ENCODE measurements at places on chromosomes 13 and 19.

- DNase-seq, result no peak
Measured at GRCh38 chr13:99870541-99870940, 101.0 kb downstream of the ZIC5 start.

DNA sequence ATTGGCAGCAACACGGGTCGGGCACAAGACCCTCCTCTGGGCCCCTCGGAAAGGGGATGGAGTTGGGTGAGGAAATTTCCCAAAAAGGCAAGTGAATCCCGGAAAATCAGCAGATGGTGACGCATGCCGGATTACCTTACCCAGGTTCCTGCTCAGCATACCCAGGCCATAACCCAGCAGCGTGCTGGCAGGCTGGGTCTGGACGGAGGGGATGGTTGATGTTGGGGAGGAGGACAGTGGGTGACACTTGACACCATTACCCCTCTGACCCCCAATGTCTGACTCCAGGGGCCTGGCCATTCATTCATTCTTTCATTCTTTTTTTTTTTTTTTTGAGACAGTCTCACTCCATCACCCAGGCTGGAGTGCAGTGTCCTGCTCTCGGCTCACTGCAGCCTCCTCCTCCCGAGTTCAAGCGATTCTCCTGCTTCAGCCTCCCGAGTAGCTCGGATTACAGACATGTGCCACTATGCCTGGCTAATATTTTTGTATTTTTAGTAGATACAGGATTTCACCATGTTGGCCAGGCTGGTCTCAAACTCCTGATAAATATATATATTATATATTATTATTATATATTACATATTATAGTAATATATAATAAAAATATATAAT is 799 bp downstream of the PVR start:
- no peak for DNase-seq

- no peak for DNase-seq
Measured at GRCh38 chr13:72412481-72412880, 314.9 kb downstream of the MZT1 start.

DNA sequence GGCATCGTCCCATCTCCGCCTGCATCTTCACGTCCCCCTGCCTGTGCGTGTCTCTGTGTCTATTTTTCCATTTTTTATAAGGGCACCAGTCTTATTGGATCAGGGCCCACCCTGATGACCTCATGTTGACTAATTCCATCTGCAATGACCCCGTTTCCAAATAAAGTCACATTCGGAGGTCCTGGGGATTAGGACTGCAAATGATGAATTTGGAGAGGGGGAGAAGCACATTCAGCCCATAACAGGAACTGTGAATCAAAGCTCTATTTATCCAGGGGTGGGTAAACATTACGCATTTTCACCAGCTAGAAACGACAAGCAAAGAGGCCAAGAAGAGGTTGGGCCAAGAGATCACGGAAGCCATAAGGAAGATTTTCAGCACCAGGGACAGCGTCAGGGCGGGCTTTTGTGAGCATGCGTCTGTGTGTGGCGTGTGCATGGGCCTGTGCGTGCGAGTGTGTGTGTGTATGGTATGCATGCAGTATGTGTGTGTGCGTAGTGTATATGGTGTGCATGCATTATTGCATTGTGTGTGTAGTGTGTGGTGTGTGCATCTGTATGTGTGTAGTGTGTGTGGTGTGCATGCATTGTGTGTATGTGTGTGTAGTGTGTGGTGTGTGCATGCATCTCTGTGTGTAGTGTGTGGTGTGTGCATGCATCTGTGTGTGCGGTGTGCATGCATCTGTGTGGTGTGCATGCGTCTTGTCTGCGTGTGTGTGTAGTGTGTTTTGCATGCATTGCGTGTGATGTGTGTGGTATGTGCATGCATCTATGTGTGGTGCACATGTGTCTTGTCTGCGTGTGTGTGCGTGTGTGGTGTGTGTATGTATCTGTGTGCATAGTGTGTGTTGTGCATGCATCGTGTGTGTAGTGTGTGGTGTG is 19.6 kb downstream of the CELF5 start:
- DNase-seq, result peak; percentile 75

GRCh38 chr13:50843257-50844083 is at the start of gene DLEU7:
DLEU7 (minus strand) TSS chr13:50843692; CDS start chr13:50843646, 46 bp downstream.
- DNase-seq, result no peak

DNA sequence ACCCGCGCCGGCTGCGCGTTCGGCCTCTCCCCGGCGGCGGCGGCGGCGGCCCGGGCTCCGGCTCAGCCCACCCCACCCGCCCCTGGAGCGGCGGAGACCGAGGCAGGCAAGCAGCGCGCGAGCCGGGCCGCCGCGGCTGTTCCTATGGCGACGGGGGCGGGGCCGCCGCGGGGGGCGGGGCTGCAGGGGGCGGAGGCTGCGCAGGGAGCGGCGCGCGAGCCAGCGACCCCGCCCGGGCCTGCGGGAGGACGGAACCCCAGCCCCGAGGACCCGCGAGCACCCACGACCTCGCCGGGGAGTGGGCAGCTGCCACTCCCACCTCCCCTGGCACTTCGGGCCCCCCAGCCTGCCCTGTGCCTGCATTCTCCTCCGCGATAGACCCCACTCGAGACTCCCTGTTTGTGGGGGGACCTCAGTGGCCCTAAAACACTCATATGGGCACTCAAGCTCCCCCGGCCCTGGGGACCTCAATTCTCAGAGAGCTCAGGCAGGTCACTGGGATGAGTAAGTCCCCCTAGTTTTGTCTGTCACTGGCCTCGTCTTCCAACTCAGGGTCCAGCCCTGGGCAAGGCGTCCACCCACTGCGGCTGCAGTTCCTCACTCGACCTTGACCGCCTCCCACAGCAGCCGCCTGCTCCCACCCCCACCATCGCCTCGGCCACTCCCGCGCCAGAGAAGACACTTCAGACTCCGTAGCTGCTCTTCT is at the start of gene CTXN1:
CTXN1 (minus strand) TSS at position 115 of the 706 bp plus-strand sequence. CDS start 597 bp downstream, outside the sequence.
- peak; percentile 89 for DNase-seq

DNA sequence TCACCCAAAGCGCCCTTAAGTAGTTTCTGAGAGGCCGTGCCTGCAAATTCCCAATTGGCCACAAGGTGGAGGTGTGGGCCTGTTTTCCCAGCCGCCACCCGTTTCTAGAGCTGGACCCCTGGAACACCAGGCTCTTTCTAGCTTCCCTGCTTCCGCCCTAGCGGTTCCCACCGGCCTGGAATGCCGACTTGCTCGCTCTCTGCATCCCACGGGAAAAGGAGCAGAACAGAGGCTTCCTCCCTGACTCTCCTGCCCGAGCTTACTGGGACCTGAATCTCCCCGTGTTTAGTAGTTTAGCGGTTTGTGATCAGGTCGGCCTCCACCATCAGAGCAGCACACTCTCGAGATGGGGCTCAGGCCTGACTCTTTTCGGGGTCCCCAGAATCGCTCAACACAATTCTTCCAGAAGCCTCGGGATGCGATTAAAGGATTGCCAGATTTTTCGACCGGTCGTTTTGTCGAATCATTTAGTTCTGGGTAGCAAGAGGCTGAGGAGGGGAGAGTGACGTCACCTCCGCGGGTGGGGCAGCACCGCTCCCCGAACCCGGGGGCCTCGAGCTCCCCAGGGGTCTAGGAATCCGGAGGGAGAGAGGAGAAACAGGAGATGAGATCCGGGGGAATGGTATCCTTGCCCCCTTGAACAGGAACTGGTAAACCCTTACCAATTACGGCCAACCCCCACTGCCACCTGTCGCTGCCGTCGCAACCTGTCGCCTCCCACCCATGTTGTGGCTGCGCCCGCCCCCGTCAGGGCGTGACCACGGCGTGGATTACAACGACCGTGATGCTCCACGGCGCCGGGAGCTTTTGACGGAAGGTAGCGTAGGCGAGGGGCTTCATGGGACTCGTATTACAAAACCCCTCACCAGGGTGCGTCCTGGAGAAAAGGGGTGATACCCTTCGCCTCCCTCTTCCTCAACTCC is 8.0 kb downstream of the NAPSA start:
- DNase-seq, result peak; percentile 67

GRCh38 chr19:35068941-35069634 is 27.6 kb downstream of the HPN start:
- DNase-seq, result no peak

GRCh38 chr19:5711025-5711424 is 8.9 kb downstream of the LONP1 start:
- no peak for DNase-seq

DNA sequence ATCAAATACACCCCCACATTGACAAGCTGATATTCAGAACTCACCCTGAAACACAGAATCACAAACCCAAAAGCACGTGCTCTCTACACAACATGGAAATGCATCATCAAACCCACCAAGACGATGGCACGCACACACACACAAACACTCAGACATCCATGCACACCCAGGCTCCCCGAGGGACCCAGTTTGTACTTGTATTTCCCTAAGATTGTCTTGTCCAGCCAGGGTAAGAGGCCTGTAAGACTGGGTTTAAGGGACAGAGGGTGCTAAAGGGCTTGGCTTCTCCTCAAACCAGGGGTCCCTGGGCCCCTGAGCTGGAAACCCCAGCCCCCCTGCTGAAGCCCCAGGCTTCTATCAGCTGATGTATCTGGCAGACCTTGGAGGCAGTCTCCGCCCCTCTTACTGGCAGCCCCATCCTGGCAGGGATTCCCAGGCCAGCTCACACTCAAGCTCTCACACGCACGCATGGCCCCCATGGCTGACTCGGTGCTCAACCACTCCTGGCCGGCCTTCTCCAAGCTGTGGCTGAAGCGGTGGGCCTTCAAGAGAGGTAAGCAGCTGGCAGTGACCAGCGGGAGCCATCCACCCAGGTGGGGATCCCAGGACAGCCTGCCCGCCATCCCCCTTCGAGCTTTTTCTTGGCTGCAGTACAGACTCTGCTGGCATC is 6.5 kb downstream of the ARHGEF18 start:
- no peak for DNase-seq

DNA sequence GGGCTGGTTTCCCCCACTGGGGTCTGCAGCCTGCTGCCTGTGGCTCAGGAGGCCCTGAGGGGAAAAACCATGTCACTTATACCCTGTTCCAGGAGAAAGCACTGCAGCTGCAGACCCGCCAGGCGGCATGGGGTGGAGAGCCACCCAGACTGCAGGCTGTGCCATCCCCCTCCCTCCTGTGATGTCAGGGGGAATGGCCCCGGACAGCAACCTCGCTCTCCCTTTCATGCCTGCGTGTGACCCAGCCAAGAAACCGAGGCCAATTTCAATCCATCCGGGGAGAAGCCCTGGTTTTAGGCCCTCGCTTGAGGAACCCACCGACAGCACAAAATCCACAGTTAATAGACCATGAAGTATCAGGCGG is 37.2 kb upstream of the MATK start:
- DNase-seq, result no peak

DNA sequence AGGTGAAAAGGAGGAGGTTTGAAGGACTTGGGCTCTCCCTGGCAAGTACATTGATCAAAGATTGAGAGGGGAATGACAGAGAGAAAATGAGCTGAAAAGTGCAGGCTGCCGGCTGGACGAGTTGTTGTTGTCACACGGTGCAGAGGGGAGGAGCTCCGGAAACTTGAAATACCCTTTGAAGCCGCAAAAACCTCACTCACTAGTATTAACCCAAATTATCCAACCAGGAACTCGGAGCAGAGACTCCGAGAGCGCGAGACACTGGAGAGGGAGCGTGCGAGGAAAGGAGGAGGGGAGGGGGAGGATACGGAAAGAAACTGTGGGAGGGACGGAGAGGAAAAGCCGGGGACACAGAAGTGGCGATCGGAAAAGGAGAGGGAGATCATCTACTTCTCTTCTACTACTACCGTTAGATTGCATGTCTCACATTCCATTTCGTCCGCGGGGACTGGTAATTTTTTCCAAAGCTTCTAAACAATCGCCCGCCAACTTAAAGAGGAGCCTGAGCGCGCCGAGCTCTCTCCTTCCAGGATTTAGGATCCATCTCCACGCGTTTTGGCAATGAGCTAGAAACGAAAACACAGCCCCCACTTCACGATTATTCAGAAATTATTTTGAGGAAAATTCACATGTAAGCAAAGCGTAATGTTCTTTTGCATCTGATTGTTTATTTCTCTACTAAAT is at the start of gene DACH1:
DACH1 (minus strand) TSS at position 74 of the 684 bp plus-strand sequence.
- peak; percentile 66 for DNase-seq

DNA sequence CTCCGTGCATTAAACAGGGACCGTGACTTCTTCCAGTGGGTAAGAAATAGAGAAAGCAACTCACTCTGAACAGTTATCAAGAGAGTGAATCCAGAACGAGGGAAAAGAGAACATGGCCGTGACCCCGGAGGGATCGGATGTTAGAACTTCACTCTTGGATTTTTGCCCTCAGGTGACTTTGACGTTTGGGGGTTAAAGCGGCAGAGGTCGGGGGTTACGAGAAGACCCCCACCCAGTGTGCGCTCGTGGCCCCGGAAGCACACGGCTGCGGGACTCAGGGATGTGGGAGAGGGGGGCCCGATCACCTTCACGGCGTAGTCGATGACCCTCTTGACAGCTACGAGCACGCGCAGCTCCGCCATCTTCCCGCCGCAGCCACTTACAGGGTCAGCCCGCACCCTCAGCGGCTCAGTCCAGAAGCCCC is at the start of gene ETFB:
ETFB (minus strand) TSS at position 424 of the 424 bp plus-strand sequence; CDS start at position 362, 62 bp downstream.
- no peak for DNase-seq

DNA sequence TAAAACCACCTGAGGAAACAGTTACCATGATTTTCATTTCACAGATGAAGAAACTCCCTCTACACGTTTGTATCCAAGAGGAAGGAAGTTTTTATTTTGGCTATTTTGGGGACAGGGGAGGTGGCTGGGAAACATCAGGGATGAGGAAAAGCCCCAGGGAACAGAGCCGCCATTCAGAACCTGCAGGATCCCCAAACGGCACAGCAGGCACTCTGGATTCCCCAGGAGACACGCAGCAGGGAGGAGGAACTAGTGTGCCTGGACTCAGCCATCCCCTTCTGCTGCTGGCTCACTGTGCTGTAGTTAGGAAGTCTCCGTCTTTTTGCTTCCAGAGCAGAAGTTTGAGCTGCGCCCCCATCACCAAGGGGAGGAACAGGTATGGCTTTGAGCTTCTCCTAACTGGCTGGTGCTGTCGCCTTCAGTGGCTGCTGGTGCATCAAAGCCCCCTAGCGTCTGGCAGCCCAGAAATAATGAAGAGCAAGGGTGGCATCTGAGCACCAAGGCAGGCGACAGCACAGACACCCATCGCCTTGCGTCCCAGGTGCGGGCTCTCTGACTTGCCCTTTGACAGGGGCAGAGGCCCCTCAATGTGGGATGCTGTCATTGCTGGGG is 4.2 kb downstream of the NAPA start:
- DNase-seq, result no peak

GRCh38 chr19:7177926-7178325 is 108.4 kb downstream of the ZNF557 start:
- DNase-seq, result no peak

DNA sequence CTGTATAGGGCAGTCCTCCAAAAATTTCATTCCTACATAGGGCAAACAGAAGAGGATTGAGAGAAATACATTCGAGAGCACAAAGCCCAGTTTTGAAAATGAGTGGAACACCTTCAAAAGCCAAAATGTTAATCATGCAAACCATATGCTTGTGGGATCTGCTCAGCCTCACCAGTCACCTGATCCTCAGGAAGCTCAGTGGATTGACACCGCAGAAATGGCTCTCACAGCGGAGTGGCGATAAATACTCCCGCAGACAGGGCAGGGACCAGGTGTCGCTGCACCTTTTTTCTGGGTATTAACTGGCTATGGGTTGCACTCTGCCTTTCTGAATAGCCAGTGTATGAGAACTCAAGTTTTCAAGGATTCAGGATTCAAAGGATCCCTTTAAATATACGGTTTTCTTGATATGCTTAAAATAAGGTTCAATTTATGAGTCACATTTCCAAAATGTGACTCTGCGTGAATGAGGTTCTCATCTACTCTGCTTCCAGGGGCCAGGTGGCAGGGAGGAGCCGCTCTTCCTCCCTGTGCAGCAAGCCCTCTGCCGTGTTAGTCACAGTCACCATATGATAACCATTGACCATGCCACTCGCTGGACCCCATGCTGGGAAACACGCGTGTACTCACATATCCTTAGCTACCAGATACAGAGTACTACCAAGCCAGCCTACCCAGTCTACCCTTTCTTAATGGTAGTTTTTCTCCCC is 18.3 kb upstream of the DHRS12 start:
- no peak for DNase-seq

- no peak for DNase-seq
Measured at GRCh38 chr13:102597029-102597961, 509 bp downstream of the TPP2 start.

All from mesothelial cell of epicardium (in vitro differentiated cells).